ENCODE measurements at places on chromosomes 7 and 10.

DNA sequence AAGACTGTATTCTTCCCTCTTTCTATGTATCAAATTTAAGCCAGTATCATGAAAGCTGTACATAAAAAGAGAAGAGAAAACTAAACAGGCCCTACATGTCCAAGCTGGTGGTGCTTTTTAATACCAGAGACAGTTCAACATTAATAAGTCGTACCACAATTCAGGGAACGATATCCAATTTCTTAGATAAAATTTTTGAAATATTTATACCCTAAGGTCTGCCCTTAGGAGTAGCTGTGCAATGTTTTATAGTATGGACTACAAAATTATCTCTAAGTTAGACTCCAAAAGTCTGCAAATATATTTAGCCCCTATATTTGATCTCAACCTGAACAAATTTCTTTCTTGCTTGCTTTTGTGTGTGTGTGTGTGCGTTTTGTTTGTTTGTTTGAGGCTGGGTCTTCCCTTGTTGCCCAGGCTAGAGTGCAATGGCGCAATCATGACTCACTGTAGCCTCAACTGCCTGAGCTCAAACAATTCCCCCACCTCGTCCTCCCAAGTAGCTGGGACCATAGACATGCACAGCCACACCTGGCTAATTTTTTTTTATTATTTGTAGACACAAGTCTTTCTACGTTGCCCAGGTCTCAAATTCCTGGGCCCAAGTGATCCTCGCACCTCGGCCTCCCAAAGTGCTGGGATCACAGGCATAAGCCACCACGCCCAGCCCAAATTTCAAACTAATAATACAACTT lies 13.2 kb downstream of the ARHGAP19 start:
- no peak for DNase-seq

DNA sequence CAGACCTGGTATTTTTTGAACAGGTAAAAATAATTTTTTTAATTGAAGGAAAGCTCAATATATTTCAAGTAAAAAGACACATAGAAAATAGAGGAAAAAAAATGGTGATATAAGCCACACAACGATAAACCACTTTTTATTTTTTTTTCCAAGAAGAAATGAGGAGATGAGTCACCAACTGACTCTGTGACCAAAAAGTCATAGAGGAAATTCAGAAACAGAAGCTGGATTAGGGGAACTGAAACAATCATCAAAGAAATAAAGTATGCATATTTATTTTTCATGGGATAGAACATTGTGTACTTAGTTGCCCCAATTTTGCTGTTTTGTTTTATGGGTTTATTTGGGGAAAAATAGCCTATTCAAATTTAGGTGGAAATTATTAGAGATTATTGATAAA lies 176.8 kb upstream of the AGR3 start:
- no peak for DNase-seq

GRCh38 chr10:117353684-117354083 lies 21.6 kb downstream of the PDZD8 start:
- no peak for DNase-seq

DNA sequence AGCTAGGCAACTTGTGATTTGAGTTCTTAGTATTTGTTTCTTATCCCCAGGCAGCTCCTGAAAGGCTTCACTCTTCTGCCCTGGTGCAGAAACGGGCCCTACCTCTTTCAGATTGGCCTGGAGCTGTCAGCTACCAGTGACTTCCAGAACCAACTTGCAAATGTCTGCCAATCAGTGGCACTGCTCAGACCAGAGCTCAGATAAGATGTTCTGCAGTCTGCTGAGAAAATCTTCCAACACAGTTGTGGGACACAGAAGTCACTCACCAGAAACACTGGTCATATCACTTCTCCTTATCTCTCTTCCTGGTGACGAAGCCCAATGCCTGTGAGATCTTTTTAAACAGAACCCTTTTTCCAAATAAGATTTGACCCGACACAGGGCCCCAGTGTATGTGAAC lies 81.9 kb upstream of the DUSP5 start:
- DNase-seq = no peak

DNA sequence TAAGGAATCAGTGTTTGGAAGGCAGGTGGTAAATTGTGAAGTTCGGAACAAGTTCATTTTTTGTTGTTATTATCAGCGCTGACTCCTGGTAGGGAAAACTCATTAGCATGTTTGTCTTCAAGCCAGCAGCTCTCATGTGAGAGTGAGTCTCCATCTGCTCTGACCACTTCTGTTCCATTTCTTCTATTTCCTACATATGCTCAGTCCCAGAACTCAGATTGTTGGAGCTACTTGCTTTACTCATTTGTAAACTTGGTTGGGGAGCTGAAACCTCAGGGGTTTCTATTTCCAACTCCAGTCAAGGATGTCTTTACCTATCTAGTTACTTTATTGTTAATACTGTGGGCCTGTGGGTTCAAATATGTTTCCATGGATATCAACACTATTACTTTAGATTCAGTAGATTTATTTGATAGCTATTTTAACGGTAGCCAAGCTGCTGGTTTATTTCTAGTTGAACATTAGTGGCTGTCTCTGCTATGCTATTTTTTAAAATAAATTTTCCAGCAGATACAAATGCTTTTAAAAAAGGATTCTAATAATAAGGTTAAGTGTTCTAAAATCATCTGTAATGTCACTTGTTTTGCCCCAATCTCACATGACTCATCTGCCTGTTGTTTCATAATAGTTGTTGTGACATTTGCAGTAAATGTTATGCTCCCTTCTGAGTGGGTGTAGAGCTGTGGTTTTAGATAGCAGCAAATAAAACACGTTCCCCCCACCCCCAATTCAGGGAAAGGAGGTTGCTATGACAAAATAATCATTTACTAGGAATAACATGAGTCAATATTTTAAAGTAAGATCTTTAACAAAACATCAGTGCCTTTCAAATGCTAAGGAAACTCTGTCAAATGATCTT lies 143.3 kb downstream of the HDAC9 start:
- DNase-seq = peak; percentile 7

- DNase-seq = no peak
Measured at GRCh38 chr7:149205690-149206381, 10.5 kb downstream of the ZNF282 start.

- DNase-seq = peak; percentile 78
Measured at GRCh38 chr7:43758029-43758821, at the start of gene BLVRA. TSS of gene BLVRA (plus strand) at chr7:43758680. CDS start at chr7:43771159, 12,479 bp downstream.

DNA sequence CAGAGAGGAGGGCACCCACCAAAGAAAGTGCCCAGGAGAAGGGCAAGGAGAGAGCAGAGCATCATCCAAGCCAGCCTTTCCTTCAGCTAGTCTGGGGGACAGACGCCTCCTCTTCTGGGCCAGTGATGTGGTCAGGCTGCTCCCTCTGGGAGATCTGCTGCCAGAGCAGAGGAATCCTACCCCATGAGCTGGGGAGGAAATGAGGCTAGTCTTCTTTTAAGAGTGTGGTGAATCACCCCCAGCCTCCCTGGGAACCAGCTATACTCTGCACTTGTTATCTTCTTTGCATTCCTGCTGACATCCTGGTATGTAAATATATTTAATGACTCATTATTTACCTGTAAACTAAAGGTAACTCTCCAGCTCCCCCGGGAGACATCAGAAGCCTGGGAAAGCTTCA lies 41.6 kb upstream of the EPHB6 start:
- DNase-seq = peak; percentile 67

DNA sequence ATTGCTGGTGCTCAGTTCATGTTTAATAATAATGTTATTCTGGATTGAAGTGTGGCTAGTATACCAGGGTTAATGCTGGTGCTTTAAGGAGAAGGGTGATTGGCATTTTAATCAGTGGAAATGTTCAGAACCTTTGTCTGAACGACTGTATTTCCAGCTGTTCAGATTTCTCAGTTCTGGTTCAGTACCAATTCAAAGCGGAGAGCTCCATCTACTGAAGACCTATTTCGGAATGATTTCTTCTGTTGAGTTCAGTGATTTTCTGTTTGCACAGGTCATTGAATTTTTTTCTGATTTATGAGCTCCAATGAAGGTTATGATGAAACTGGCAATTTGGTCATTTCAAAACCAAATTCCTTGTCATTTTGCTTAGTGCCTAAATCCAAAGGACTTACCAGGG lies 160.1 kb downstream of the EXOC4 start:
- DNase-seq = no peak

DNA sequence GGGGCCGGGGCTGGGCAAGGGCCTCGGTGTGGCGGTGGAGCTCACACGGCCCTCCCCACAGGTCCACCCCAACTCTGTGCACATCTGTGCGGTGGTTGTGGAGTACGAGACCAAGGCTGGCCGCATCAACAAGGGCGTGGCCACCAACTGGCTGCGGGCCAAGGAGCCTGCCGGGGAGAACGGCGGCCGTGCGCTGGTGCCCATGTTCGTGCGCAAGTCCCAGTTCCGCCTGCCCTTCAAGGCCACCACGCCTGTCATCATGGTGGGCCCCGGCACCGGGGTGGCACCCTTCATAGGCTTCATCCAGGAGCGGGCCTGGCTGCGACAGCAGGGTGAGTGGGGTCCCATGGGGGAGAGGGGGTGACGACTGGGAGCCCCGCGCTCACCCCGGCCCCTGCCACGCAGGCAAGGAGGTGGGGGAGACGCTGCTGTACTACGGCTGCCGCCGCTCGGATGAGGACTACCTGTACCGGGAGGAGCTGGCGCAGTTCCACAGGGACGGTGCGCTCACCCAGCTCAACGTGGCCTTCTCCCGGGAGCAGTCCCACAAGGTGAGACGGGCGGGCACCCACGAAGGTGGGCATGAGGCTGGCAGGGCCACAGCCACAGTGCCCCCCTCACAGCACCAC lies 8.8 kb downstream of the TMEM120A start:
- DNase-seq = no peak

GRCh38 chr10:124325998-124326636 lies 92.6 kb downstream of the OAT start:
- no peak for DNase-seq

- no peak for DNase-seq
Measured at GRCh38 chr10:7958442-7958841, 96.0 kb upstream of the GATA3 start.

GRCh38 chr10:72086466-72087391 lies 1.6 kb downstream of the SPOCK2 start:
- DNase-seq = peak; percentile 90

DNA sequence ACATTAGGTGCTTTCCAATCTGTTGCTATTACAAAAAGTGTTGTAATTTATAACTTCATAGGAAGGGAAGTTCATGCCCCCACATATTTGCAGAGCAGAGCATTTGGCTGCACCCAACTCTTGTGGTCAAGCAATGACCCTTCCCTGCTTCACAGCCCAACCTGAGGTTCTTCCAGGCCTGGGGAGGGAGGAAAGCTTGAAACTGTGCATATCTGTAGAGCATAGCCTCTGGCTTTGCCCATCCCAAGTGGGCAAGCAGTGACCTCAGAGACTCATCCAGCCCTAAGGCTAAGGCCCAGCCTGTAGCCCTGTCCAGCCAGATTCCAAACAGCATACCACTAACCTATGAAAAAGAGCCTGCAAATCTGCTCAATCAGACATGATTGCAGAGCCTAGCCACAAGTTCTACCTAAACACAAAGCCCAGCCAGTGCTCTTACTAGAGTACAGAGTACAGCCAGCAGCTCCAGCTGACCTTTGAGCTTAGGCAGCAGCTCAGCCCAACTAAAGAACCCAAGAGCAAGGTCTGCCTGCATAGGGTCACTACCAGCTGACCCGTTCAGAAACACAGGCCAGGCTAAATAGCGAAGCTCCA lies 14.4 kb upstream of the GSTK1 start:
- no peak for DNase-seq

DNA sequence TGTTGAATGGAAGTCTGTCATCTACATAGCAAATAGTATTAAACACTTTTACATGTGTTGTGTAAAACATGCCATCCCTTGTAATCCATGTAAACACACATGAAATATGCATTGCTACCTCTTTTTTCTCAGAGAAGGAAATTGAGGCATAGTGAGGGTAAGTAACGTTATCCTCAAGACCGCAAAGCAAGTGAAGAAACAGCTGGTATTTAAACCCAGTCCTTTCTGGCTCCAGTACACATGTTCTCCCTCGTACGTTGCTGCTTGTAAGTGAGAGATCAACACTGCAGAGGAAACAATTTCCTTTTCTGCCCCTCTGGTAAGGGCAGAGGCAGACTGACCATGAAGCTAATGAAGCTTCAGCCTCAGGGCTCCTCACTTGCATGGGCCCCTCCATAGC lies 28.5 kb downstream of the MAP3K8 start:
- DNase-seq = no peak

DNA sequence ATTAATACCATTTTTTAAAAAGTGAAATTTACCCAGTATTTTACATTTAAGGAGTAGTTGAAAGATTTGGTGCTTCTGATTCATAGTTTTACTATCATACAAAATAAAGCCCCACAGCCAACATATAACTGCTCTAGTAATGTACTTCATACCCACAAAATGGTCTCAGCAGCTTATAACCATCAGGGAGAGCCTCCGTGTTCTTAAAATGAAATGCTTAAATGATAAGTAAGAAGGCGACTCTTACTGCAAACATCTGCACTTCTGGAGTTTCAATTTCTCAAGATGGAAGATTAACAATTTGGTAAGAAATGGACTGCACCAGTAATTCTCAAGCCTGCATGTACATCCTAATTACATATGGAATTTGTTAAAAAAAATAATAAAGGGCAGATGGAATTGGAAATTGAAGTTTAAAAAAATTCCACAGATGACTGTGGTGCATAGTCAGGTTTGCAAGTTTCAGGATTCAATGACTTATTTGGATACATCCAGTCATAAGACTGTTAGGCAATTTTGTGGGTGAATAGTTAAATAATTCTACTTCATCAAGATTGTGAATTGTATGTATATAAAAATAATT lies 461.0 kb downstream of the KIF20B start:
- no peak for DNase-seq

- peak; percentile 92 for DNase-seq
Measured at GRCh38 chr10:100535715-100536353, at the start of gene HIF1AN. TSS of gene HIF1AN (plus strand) at chr10:100535943. CDS start at chr10:100535959, 16 bp downstream.

GRCh38 chr7:44460325-44460724 lies 30.1 kb downstream of the NUDCD3 start:
- peak; percentile 64 for DNase-seq

- DNase-seq = no peak
Measured at GRCh38 chr7:85714043-85714578, 527.3 kb upstream of the SEMA3D start.

DNA sequence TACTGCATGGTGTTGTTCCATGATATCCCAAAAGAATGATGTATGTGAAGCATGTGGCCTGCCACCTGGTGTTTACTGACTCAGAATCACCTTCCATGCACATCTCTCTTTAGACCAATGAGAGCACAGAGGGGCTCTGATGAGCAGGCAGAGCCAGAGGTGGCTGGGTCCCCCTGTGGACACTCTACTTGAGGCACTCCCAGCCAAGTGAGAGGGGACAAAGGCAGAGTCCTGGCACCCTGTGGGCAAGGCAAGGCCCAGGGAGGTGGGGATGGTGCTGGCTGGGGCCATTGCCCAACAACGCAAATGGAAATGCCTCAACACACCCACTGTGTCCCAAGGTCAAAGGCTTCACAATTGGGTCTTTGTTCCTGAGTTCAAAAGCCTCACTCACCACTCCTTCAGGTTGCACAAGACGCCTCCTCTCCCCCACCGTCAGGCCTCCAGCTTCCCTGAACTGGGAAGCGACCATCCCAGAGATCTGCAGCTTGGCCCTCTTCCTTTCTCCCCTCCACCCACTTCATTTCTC lies 164.6 kb downstream of the NEURL1 start:
- DNase-seq = no peak

DNA sequence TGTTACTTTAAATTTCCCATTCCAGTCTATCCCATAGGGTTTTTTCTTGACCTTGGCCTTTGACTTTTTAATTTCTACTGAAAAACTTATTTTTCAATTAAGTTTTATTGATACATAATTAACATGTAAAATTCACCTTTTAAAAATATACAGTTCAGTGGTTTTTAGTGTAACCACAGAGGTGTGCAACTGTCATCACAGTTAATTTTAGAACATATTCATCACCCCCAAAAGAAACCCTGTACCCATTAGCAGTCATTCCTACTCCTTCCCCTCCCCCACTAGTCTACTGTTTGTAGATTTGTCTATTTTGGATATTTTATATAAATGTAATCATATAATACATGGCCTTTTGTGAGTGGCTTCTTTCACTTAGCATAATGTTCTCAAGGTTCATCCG lies 96.5 kb upstream of the GJD4 start:
- DNase-seq = no peak

All from CD4-positive, alpha-beta T cell treated with Interleukin-17A for 4 hours (primary cell).